ENCODE measurements at places on chromosomes 4 and X.
A peak's percentile ranks its signal among the peaks of the same experiment; 100 is the strongest.

- DNase-seq: no peak
Measured at GRCh38 chr4:7924163-7924562, 15.5 kb downstream of the AFAP1 start.

DNA sequence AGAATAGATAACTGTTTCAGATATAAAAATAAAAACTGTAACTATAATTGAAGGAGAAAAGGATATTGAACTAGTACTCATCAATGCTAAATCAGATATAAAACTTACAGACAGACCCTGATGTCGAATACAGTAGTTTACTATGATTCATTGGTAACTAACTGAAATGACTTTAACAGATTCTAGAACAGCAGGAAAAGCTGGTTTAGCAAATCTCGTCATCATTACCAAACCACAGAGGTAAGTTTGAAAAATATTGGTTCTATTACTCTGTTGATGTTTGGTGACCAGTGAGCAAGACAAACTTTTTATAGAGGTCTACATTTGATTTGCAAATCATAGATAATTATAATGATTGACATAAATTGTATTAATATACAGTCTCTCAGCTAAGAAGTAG, 551.4 kb upstream of the ADGRL3 start:
- DNase-seq: no peak

DNA sequence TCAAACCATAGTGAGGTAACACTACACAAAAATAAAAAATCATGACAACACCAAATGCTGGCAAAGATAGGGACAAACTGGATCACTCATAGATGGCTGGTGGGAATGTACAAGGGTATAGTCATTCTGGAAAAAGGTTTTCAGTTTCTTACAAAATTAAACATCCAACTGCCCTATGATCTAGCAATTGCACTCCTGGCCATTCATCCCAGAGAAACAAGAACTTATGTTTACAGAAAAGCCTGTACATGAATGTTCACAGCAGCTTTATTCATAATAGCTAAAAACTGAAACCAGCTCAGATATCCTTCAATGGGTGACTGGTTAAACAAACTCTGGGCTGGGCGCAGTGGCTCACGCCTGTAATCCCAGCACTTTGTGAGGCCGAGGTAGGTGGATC, 43.3 kb downstream of the NYX start:
- DNase-seq: no peak

DNA sequence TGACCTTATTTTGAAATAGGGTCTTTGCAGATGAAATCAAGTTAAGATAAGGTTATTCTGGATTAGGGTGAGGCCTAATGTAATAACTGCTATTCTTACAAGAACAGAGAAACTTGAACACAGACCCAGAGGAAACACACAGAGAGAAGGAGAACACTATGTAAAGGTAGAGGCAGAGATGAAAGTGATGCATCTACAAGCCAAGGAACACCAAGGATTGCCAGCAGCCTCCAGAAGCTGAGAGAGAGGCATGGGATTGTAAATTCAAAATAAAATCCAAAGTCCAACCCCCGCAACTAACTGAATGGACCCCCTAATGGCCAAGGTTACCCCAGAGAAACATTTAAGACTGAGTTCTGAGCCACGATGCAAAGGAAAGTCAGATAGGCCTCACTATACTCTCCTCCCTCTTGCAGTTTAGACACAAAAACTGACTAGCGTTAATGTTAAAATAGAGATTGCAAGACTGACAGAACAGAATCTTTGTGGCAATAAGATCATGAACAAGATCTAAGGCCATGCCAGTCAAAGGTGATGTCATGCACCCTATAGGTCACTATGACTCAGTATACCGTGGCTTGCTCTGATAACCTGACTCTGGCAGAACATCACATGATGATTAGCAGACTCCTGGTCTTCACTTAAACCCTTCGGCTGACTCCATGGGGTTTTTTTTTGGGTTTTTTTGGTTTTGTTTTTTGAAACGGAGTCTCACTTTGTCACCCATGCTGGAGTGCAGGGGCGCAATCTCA, 42.9 kb downstream of the DDX60L start:
- DNase-seq: peak; percentile 88

DNA sequence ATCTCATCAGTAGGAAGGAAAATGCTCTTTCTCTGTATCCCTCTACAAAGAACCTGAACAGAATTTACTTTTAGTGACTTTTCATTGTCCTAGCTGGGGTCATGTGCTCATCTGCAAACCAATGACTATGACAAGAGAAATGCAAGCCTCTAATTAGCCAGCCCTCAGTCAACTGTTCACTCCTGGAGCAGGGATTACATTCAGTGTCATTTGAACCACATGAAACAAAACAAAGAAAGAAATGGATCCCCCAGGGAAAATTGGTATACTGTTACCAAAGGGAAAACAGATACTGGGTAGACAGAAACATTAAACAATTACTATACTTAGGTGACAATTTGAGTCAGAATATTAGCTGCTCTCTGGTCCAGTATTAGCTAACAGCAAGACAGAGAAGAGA, 173.6 kb downstream of the RCHY1 start:
- DNase-seq: no peak

- no peak for DNase-seq
Measured at GRCh38 chr4:76987153-76987591, 37.6 kb downstream of the SEPTIN11 start.

Data from suppressor macrophage (primary cell).